T-helper 9 cell (primary cell): ENCODE measurements at places on chromosomes 5 and 9.

DNA sequence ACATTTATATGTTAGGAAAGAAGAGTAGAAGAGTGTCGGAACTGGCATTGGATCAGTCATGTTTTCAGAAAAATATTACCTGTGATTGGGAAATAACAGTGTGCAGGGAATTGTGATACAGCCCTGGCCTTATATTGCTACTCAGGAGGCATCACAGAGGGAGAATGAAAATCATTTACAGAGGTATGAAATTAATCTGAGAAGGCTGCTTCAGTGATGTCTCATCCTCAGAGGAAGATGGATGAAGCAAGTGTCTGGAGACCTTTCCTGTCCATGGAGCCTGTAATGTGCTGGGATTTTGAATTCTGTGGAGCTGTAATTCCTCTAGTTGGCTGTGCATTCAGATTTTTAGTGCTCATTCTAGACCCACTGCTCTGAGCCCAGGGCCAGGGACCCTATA lies 3.8 kb downstream of the ACTBL2 start:
- no peak for DNase-seq

DNA sequence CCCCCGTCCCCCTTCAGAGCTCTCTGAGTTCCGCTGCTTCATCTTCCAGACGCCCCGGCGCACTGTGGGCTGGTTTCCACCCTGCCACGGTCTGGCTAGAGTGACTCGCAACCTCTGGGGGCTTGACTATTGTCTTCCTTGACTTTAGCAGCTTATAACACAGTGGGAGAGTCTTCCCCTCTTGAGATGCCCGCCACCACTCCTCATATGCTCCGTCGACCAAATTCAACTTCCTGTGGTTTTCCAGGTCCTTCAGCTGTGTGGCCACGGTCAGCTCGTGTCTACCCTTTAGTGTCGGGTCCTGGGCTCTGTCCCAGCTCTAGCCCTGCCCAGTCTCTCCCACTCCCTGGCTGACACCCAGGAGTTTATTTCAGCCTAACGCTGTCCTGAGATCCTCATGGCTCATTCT lies 28.2 kb upstream of the NCS1 start:
- DNase-seq, result no peak

- no peak for DNase-seq
Measured at GRCh38 chr5:156383510-156384265, 56.7 kb downstream of the SGCD start.

DNA sequence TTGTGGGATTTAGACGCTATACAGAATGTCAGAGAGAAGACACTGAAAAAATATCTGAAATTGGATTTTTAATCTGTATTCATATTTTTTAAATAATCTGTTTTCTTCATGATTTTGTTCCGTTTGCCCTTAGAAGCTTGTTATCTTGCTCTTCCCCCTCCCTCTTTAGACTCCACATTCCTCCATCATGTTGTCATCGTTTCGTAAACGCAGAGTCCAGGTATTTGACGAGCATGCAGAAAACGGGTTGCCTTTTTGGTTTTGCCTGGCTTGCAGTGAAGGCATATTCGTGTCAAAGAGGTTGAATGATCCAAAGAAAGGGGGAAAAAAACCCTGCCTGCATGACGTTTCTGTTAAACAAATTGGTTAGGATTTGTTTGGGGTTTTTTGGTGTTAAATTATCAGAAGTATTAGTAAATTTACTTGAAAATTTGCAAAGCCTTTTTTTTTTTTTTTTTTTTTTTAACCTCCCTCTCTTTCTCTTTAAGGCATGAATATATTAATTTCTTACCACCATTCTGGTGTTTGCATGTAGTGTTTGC lies 2.9 kb downstream of the SPTAN1 start:
- no peak for DNase-seq

DNA sequence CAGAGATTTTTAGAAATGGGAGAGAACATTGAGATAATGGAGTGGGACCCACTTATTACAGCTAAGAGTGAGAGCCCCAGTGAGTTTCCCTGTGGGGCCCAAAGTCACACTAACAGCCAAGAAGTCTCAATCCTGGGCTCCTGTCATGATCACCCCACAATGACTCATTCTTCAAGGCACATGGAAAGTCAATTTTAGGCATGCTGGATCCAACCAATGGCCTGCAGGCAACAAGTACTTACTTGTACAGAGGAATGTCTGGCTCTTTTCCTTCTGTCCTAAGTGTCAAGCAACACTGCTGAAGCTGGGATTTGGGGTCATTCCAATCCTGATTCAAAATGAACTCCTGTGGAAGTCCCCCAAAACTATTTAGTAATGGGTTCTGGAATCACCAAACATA lies 123.1 kb downstream of the DROSHA start:
- DNase-seq, result no peak

DNA sequence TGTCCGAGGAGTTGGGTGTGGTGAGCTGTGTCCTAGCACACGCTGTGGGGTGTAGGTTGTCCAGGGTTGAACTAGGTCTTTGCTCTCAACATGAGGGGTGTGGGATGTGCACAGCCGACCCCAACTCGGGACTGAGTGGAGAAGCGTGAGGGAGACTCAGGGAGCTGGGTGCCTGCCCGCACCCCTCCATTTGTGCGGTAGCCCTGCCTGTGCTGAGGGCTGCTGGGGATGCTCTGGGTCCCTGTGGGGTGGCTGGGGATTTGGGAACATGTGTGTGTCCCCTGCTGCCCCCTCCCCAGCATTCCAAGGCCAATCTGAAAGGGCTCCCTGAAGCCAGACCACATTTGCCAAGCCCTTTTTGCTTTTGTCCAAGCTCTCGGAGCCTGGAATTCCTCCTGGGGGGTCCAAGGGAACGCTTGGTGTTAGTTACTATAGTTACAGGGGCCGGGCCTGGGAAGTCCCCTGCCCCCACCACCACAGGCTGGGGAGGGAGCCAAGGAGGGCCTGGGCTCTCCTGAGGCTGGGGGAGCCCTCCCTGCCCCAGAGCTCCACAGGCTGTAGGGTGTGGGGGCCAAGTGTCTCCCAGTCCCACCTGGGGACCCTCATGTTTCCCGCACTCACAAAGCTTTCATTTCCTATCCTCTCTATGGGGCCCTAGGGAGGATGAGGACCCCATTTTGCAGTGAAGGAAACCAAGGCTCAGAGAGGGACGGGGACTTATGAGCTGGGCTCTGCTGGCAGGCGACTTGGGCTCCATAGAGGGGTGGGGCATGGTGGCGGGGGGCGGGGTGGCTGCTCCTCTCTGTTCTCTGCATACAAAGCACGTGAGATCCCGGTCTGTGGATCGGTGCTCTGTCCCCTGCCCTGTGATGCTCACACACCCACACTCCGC lies 1.1 kb downstream of the CRB2 start:
- no peak for DNase-seq

- no peak for DNase-seq
Measured at GRCh38 chr5:78495800-78496199, 135.4 kb downstream of the SCAMP1 start.

GRCh38 chr5:142981886-142982820 lies 212.0 kb downstream of the ARHGAP26 start:
- DNase-seq, result no peak

- no peak for DNase-seq
Measured at GRCh38 chr5:96823900-96824380, 16.2 kb upstream of the ERAP1 start.

DNA sequence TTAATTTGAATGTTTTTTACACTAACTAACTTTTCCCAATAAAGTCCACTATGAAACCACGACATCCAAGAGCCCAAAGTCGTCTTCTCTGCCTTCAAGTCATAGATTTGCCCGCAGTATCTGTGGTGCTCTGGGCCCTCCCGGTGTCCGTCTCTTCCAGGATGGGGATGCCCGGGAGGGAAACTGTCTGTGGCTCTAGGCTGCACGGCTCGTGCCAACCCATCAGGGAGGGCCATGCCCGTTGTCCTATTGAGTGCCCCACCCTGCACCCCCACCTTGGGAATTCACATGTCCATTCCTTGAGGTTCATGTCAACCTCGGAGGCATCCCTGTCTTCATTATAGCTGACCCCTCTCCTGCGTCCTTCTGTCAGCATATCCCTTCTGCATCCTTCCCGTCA lies 59.8 kb upstream of the LRRTM2 start:
- DNase-seq, result no peak

- no peak for DNase-seq
Measured at GRCh38 chr5:22473886-22474285, 379.3 kb downstream of the CDH12 start.

GRCh38 chr9:104921067-104921741 lies 6.8 kb downstream of the ABCA1 start:
- no peak for DNase-seq

DNA sequence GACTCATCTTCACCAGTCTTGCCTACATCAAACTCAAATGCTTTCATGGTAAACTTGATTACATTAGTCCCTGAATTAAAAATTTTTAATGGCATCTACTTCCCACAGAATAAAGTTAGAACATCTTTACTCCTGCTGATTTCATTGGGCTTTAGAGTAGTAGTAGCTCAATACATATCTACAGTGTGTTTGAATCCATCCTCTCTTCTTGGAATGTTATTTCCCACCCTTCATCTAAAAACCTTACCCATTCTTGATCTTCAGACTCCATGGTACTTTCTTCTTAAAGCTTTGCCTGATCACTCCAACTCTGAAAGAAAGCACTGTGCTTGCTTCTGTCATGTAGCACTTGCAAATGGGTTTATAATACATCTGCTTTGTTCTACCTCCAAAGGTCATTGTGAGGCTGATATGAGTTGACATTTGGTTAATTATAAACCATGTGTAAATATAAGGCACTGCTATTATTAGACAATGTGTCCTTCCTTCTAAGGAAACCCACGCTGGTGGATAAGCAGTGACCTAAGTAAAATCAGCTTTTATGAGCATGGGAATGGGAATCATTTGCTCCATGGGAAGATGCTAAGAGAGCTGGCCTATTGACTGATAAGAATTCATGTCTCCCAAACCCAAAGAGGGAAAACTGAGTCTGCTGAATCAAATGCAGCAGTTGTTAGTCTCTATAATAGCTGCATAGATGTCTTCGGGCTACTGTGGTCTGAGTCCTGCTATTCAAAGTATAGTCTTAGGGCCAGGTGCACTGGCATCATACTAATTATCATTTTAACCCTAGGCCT lies 7.5 kb upstream of the PRLR start:
- no peak for DNase-seq

DNA sequence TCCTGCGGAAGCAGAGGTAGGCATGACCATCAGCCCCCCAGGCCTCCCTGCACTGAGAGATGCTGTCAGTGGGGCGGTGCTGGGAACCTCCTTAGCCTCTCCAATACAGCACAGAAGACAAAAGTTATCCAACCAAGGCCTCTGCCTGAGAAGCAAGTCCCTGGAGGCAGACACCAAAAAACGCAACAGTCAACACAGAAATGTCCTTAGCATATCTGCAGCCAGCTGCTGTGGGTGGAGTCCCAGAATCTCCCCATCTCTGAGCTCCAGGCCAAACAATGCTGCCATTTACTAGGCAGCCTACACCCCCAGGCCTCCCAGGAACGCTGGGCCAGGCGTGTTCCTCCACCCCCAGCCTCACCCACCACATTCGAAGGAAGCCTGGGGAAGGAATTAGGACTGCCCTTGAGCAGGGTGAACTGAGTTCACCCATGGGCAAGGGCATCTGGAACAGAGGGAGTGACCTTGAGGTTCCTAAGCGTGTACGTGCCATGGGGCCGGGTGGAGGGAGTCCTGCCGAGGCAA lies 43.7 kb downstream of the STK10 start:
- no peak for DNase-seq

DNA sequence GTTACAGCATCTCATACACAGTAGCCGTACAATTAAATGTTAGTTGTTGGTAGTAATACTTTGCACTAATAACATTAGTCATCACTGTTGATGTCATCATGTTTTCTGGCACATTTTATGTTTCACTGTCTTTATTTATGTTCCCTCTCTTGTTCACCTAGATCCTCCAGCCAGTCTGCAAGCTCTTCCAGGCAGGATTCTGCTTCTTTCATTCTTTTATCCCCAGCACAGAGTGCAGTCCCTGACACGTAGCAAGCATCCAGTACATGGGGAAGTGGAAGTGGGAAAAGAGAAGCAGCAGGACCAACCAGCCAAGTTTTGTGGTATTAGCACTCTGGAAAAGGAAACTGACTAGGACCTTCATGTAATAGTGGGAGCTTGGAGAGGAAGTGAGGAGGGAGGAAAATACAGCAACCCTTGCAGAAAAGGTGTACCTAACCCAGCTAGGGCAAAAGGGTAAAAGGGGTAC lies 89.7 kb upstream of the SLC44A1 start:
- no peak for DNase-seq

DNA sequence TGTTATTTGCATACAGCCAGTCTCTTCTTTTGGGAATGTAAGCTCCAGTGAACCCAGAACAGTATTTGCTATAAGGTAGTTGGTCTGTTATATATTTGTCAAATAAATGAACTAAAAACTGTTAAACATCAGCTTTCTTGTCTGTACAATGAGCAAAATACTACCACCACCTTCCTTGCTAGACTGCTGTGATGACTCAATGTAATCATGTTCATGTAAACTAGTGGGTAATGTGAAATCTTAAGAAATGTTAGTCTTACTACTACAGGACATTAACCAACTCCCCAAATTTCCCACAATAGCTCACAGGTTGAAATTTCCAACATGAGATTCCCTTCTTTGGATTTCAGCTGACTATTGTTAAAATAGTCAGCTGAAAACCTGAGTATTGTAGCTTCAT lies 176.1 kb downstream of the TRPM3 start:
- no peak for DNase-seq

- no peak for DNase-seq
Measured at GRCh38 chr5:147408980-147409379, 100.9 kb downstream of the DPYSL3 start.

DNA sequence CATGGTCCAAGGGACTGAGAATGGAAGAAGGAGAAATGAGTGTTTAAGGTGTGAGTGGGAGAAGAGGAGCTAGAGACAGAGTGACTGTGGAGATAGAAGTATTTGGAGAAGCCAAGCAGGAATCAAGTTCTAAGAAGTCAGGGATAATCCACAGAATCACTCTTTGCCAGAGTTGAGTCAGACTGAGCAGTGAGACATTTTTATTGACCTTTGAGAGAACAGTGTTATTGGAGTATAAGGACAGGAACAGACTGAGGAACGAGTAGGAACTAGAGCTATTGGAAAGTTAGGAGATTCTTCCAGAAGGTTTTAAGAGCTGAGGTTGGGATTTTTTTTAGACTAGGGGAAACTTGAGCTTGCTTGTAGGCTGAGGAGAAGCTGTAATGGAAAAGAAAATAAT lies 37.2 kb downstream of the RCL1 start:
- no peak for DNase-seq

DNA sequence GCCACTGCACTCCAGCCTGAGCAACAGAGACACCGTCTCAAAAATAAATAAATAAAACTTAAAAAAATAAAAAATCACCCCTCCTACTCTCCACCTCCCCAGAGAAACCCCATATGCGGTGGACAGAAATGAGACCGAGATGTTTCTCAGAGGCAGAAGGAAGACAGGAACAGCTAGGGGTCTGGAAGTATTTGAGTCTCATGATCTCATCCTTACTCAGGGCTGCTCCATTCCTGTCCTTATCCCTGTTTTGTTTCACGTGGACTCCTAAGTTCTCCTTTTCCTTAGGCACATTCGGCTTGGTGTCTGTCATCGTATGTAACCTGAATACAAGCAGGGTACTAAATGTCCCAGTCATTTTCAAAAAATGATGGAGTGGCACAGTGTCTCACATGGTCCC lies 76.1 kb downstream of the C9orf50 start:
- DNase-seq, result no peak
